ENCODE measurements at places on chromosomes 3 and 15. TPM values are rescaled to one million over a fixed set of nuclear protein-coding genes. Genes with fewer than 3 reads are reported as not detected.

GRCh38 chr3:52080830-52081719 is 24.7 kb upstream of the DUSP7 start:
- no peak for DNase-seq

Gene EPB42
- total RNA-seq, result not detected

DNA sequence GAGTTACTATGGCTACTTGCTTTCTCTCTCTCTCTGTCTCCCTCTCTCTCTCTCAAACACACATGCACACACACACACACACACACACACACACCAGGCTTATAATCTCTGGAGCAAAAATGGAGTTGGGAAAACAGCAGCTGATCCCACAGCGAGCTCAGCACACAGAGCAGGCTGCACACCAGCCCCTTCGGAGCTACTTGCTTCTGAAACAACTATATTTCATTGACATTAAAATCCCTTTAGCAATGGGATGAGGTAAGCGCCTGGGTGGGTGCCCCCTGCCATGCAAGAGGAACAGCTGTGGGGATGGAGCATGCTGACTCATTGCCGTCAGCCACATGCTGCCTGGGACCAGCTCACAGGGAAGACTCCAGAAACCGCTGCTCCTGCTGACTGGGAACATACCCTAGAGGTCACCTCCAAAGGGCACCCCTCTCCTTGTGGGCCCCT is 45.7 kb downstream of the B3GNT5 start:
- peak; percentile 90 for DNase-seq

DNA sequence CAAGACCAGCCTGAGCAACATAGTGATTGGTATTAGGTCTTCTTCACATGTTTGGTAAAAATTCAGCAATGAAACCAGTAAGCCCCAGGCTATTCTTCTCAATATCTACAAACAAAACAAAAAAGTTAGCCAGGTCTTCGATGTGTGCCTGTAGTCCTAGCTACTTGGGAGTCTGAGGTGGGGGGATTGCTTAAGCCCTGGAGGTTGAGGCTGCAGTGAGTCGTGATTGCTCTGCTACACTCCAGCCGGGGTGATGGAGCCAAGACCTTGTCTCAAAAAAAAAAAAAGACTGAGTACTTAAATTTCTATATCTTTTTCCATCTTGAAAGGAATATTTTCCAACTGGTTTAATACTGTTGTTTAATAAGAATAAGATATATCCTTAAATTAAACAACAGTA is 106.8 kb downstream of the MBNL1 start:
- DNase-seq, result no peak

GRCh38 chr3:33900809-33901505 is 102.5 kb downstream of the PDCD6IP start:
- DNase-seq, result no peak

- no peak for DNase-seq
Observed at GRCh38 chr3:11078826-11079515, 75.3 kb upstream of the HRH1 start.

Gene PFN2
- 7.1 TPM for total RNA-seq
